NCI-H1930 (cell line): ENCODE measurements at places on chromosomes 11 and 22.
A peak's percentile ranks its signal among the peaks of the same experiment; 100 is the strongest.

GRCh38 chr22:21003782-21004181 is 1.9 kb upstream of the THAP7 start:
- no peak for DNase-seq

- no peak for DNase-seq
Observed at GRCh38 chr11:78350646-78351165, 66.9 kb downstream of the GAB2 start.

DNA sequence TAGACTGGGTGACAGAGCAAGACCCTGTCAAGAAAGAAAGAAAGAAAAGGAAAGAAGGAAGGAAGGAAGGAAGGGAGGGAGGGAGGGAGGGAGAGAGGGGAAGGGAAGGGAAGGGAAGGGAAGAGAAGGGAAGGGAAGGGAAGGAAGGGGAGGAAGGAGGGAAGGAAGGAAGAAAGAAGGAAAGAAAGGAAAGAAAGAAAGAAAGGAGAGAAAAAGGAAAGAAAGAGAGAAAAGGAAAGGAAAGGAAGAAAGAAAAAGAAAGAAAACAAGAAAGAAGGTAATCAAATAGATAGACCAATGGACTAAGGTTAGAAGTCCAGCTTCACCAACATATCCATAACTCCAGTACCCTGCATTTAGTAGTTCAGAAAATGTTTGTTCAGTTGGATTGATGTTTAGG is 18.2 kb upstream of the EMSY start:
- DNase-seq = no peak

- no peak for DNase-seq
Observed at GRCh38 chr11:3213659-3214419, 4.8 kb downstream of the MRGPRG start.

DNA sequence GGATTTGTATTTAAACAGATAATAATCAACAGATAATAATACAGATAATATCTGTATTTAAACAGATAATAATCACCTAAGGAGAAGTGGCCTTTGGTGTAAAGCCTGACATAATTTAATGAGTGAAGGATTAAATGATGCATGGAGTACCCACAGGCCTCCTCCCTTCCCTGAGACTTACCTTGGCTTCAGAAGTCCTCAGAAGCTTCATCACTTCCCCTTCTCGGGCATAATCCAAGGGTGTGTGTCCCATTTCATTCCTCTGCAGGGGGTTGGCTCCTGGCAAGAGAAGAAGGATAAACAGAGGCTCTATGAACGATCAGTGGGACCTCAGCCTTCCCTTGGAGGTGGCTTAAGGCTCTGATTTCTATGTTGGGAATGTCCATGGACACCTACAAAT is 85.5 kb upstream of the PHOX2A start:
- DNase-seq = no peak

DNA sequence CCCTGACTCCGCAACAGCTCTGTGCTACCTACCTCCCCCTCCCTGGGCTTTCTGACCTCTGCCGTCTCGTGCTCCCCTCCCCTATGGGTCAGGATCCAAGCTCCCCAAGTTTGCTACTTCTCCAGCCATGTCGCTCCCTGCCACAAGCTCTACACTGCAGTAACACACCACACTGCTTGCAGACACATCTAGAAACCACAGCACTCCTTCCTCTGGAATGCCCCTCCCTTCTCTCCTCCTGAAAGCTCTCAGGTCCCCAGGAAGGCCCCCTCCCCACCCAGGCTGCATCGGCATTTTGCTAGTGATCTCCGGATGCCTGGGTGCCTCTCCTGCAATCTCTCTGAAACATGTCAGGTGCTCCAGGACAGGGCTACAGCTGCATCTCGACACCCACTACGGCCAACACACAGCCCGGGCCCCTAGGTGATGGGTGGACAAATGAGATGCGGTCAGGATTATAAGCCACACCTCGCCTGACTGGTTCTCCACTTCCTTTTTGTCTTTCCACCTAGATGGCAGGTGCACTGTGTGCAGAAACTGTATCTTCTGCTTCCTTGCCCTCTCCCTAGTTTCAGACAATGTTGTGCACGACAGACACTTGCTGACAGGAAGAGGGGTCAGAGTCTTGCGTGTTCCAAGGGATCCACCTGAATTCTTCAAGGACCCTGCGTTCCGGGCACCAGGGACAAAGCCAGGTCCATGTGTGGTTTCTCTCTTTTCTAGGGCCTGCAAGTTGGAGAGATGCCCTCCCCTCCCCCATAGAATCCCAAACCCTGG is 22.9 kb downstream of the RPUSD4 start:
- DNase-seq = no peak

- peak; percentile 46 for DNase-seq
Observed at GRCh38 chr11:17354601-17354991, 3.0 kb downstream of the NCR3LG1 start.

DNA sequence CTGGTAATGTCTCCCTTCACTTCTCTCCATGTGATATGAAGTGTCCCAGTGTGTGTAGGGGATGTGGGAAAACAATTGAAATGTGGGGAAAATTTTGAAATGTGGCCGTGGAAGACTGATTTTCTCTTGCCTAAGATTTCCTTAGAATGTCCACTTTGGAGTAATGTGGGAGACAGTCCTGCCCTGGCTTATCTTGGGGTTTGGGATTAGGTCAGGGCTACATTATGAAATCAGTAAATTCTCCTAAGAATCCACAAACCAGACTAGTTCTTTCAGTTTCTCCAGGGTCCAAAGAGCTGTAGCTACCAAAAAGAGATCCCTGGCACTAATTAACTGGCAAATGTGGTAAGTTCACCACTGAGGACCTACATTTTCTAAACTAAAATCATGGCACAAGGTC is 22.8 kb downstream of the YPEL4 start:
- no peak for DNase-seq

DNA sequence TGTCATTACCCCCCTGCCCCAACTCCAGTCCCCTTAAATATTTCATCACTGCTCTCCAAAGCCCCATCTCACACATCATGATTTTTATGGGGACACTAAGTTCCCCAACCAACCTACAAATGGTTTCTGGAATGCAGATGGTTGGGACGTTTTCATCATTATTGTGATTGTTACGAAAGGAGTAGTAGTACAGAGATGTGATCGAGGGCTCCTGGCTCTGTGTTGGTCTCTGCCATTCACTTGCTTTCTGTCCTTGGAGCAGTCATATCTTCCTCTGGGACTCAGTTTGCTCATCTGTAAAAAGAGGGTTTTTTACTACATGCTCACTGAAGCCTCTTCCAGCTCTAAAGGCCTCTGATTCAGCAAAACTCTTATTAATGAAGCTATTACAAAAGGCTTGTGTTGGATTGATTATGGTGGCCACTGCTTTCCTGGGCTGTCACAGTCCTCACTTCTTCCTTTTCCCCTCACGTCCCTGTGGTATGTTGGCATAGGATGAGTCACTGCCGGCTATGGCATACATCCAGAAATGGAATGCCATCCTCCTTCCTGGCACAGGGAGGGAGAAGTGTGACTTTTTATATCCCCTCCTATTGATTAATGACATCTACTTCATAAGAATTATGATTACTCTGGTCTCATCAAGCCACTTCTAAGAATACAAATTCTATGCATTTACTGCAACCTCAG is 593.7 kb downstream of the METTL15 start:
- no peak for DNase-seq

DNA sequence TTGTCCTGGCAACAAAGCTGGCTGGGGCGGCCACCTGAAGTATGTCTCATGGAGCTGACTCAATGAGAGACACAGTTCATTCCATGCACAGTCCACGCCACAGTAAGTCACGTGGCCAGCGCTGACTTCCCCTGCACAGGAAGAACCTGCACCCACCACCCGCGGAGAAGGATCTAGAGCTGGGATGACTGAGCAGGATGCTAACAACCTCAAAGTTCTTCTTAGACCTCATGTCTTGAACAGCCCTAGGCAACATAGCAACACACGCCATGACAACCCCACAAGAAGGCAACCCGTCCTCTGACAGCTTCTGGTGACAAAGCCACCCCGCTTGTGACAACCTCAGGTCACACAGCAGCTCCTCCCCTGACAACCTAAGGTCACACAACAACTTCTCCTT is 76.9 kb upstream of the B3GAT1 start:
- no peak for DNase-seq

DNA sequence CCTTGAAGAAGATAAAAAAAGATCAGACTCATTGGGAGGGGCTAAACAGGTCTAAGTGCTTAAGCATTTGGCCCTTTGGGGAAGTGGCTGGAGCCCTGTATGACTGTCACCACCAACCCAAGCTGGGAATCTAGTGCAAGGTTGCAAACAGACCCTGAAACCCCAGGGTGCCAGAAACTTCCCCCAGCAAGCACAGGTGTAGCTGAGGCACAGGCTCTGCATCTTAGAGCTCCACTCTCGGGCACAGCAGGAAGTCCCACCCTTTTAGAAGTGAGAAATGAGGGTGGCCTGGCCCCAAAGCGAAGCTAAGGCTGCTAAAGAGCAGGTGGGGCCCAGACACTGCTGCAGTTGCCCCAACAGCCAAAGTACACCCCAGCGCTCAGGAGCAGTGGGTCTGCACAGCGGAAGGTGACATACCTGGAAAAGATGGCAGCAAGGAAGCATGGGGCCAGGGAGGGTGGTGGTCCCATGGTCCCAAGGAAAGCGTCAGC is 5.8 kb upstream of the KDM2A start:
- no peak for DNase-seq

GRCh38 chr22:27283714-27284113 is 517.8 kb downstream of the MN1 start:
- no peak for DNase-seq

GRCh38 chr22:44913198-44913983 is 96.4 kb downstream of the PHF21B start:
- no peak for DNase-seq

GRCh38 chr11:131498631-131499160 is 128.3 kb downstream of the NTM start:
- no peak for DNase-seq

GRCh38 chr11:90100431-90100830 is 14.7 kb downstream of the UBTFL1 start:
- DNase-seq = no peak
